ENCODE measurements at places on chromosomes 16 and 17.

DNA sequence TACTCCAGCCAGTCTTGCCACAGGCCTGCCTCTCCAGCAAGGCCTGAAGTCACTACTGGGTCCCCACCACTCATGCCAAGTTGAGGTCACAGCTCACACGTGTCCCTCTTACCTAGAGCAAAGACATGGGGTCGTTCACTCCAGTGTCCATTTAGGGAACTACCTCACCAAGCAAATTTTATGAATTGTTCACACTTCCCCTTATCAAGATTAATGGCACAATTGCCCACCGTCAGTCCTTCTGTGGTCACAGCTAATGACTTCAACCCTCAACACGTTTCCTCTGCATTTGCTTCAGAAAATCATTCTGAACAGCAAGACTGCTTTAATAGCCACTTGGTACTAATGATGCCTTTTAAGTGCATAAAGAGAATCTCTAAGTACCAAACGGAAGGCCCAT, 14.6 kb downstream of the IRX6 start:
- no peak for DNase-seq

DNA sequence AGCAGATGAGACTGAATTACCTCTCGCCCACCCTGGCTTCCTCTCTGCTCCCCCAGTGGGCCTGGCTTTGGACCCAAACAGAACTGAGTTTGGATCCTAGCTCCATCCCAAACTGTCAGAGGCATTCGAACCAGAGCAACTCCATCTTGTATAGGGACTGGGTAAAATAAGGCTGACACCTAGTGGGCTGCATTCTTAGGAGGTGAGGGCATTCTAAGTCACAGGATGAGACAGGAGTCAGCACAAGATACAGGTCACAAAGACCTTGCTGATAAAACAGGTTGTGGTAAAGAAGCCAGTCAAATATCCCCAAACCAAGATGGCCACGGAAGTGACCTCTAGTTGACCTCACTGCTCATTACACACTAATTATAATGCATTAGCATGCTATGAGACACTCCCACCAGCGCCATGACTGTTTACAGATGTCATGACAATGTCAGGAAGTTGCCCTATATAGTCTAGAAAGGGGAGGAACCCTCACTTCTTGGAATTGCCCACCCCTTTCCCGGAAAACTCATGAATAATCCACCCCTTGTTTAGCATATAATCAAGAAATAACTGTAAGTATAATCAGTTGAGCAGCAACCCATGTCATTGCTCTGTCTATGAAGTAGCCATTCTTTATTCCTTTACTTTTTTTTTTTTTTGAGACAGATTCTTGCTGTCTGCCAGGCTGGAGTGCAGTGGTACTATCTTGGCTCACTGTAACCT, 44.4 kb downstream of the LYRM1 start:
- no peak for DNase-seq

- peak; percentile 94 for DNase-seq
Measured at GRCh38 chr16:84726079-84726668, 26.4 kb downstream of the USP10 start.

DNA sequence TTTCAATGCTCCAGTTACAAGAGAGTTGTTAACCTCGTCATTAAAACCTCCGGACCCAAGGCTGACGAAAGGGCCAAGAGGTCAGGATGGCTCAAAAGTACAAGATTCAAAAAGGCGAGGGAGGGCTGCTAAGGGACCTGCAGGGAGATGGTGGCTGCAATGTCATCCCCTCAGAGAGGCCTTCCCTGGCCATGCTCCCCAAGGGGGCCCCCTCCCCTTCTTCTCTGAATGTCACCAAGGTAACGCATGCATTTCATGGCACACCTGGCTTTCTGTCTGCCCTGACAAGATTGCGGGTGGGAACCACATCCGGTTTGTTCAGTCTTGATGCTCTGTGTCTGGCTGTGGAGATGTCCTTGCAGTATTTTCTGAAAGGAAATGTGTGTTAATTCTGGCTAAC, 89.9 kb downstream of the C16orf78 start:
- no peak for DNase-seq

DNA sequence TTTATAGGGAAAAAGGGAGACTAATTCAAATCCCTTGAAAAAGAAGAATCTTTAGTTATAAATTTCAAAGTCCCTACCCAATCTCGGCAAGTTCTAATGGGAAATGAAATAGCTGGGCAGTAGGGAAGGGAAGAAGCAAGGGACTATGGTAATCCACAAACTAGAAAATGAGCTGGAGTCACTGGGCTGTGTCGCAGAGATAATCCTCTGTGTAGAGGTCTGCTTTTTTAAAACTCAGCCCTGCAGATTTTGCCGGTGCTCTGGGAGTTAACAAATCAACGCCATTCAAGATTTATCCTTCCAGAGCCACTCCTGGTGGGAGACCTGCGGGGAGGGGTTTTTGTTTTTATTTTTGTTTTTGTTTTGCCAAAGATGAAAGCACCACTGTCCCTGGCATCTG, 20.8 kb downstream of the SNX11 start:
- no peak for DNase-seq

DNA sequence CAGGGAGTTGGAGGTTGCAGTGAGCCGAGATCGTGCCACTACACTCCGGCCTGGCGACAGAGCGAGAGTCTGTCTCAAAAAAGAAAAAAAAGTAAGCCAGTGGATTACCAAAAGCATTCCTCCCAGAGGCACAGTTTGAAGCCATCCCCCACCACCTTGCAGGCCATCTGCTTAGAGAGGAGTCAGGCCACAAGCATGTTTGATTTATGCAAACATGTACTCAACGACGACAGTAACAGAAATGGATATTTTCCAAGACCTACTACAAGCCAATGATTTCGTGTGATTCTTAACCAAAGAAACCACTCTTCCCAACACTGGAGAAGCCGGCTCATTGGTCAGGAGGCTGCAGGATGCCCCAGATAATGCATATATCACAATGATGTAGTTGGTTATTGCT, 34.8 kb downstream of the MYH13 start:
- DNase-seq, result no peak

GRCh38 chr17:58515286-58515685, 848 bp upstream of the MTMR4 start:
- no peak for DNase-seq

- no peak for DNase-seq
Measured at GRCh38 chr16:63714876-63715275, 1407.0 kb downstream of the CDH11 start.

Measured in uterus (tissue), 4 donors.